ENCODE measurements at places on chromosomes 7 and 10.

GRCh38 chr10:122145113-122145512 lies 126.0 kb upstream of the BTBD16 start:
- DNase-seq = no peak

- DNase-seq = no peak
Observed at GRCh38 chr10:50604049-50604640, 19.6 kb downstream of the SGMS1 start.

GRCh38 chr7:157863906-157864810 lies 527.4 kb downstream of the DNAJB6 start:
- DNase-seq = no peak

GRCh38 chr10:121409466-121410104 lies 188.7 kb downstream of the FGFR2 start:
- no peak for DNase-seq

DNA sequence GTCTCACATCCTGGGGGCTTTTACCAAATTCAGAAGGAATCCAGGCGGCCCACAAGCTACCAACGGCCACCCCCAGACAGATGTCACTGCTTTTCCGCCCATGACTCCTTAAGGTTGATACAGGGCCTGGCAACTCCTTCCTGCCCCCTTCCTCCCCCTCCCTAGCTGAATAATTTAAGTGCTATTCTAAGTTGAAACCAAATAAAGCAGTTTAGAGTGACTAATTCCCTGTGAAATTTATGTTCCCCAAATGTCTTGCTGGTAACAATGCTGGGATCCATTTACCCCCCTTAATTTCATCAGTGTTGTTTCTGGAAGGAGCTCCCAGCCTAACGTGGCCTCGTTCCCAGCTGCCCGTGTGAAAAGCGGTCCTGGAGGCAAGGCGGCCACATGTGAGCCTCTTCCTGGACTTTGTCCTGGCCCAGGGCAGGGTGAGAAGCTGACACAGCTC lies 109.6 kb downstream of the TMEM130 start:
- peak; percentile 55 for DNase-seq

- DNase-seq = peak; percentile 75
Observed at GRCh38 chr10:68471586-68472408, at the start of gene DNA2. Gene DNA2 (minus strand): TSS chr10:68471973. CDS start chr10:68471864, 109 bp downstream.

GRCh38 chr7:155496267-155497005 lies 38.5 kb downstream of the EN2 start:
- no peak for DNase-seq

- no peak for DNase-seq
Observed at GRCh38 chr7:98315318-98315993, 34.0 kb downstream of the BRI3 start.

DNA sequence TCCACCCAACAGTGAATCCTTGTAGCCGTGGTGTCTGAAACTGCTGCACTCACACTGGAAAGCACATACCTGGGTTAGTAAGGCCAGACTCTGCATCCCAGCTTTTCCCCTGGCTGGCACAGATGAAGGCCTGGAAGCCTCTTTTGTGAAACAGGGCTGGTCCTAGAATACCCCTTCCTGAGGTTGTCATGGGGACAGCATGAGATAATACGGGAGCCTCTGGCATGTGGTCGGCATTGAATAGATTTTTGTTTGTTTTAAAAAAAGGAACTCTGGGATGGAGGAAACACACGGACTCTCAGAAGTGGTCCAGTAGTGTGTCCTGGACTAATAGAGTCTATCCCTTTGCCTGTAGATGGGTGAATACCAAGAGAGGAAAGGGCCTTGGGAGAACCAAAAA lies 129.7 kb downstream of the TMEM178B start:
- DNase-seq = no peak

- DNase-seq = no peak
Observed at GRCh38 chr7:24896031-24896501, 83.9 kb downstream of the OSBPL3 start.

DNA sequence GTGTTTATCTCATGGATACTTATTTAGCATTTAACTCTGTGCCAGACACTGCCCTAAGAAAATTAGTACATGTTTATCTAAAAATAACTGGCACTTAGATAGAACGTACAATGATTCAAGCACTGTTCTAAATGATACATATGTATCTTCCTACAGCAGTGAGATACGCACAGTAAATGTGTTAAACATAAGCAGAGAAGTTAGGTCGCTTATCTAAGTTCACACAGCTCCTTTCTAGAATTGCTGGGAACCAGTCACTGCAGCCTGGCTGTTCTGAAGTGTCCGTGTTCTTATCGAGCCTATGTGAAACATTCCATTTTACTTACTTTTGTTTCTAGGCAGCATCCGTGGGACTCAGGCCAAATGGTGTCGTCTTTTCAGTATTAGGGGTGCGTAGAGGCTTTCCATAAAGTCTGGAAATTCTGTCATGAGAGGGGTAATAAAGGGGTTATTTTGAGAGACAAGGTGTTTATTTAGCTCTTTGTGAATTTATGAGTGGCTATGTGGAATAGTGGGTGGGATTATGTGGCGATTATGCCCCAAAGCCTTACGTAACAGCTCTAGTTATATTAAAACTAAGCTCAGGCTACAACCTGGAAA lies 186.9 kb downstream of the SND1 start:
- DNase-seq = no peak

- DNase-seq = no peak
Observed at GRCh38 chr10:100728928-100729861, 16.2 kb upstream of the PAX2 start.

DNA sequence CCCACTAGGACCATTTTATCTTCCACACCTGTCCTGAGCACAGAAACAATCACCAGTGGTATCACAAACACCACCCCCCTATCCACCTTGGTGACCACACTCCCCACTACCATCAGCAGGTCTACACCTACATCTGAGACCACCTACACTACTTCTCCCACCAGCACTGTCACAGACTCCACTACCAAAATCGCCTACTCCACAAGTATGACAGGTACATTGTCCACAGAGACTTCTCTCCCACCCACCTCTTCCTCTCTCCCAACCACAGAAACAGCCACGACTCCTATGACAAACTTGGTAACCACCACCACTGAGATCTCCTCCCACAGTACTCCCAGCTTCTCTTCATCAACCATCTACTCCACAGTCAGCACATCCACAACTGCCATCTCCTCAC lies 3.3 kb downstream of the MUC3A start:
- no peak for DNase-seq

- DNase-seq = peak; percentile 13
Observed at GRCh38 chr7:106657085-106657991, 3.6 kb downstream of the CCDC71L start.

- no peak for DNase-seq
Observed at GRCh38 chr10:5545011-5545410, 20.2 kb downstream of the CALML3 start.

DNA sequence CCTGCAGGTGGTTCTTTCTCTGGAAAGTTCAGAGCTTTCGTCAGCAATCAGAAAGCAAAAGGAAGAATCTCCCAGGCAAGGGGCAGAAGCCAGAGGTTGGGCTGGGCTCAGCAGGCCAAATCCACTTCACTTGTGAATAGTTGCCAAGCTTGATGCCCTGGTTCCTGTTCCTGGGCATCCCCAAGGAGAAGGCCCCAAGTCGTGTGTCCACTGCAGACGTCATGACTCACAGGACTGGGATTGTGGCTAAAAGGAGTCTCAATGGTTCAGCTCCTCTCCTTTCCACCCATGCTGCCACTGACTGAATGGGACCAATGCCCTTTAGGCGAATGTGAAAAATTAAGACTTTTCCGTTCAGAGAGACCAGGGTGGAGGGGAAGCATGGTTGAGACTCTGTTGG lies 38.6 kb upstream of the TRIM8 start:
- DNase-seq = no peak

DNA sequence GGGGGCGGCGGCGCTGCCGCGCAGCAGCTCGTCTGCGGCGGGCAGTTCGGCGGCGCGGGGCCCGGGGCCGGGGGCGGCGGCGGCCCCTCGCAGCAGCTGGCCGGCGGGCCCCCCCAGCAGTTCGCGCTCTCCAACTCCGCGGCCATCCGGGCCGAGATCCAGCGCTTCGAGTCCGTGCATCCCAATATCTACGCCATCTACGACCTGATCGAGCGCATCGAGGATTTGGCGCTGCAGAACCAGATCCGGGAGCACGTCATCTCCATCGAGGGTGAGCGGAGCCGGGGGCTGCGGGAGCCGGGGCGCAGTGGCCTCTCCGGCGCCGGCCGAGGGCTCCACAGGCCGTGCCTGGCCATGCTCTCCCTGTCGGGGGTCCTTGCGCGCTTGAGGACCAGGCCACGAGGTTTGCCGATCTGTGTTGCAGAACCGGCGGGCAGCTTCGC lies 548 bp downstream of the AGAP3 start:
- DNase-seq = peak; percentile 38

GRCh38 chr7:50396856-50397255 lies 53.3 kb downstream of the FIGNL1 start:
- DNase-seq = no peak

DNA sequence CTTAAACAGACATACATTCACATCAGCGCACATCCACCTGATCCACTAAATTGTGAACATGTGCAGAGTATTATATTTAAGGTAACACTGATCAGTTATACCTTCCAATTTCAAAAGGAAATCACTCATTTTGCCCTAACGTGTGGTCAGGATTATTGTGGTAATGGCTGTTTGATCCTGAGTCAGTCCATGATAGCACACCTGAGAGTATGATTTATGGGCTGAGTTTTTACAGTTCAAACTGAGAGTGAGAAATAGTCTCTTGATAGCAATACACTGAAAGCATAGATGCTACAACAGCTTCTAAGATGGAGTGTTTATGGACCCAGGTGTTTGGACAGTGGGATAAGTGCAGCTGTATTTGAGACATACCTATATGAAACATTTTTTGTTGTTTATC lies 96.7 kb downstream of the KIF20B start:
- DNase-seq = no peak

DNA sequence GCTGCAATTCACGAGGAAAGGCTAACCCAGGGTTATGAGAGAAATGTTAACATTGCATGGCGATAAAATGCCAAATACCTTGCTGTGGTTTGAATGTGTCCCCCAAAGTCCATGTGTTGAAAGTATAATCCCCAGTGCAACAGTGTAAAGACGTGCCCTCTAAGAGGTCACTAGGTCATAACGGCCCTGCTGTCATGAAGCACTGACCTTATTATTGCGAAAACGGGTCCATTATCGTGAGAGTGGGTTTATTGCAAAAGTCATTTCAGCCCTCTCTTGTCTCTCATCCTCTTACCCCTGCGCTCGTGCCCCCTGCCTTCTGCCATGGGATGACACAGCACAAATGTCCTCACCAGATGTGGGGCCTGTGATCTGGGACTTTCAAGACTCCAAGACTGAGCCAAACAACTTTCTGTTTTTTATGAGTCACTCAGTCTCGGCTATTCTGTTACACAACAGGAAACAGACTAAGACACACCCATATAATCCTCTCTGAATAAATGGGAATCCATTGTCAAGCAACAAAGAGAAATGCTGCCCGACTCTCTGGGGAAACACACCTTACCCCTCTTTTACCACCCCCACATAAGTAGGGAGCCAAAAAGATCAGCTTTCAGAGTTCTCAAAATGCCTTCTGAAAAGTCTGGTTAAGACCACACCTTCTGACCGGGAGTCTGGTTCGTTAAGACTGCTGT lies 73.1 kb upstream of the UCN3 start:
- peak; percentile 73 for DNase-seq

- no peak for DNase-seq
Observed at GRCh38 chr7:38746438-38746837, 115.3 kb upstream of the AMPH start.

DNA sequence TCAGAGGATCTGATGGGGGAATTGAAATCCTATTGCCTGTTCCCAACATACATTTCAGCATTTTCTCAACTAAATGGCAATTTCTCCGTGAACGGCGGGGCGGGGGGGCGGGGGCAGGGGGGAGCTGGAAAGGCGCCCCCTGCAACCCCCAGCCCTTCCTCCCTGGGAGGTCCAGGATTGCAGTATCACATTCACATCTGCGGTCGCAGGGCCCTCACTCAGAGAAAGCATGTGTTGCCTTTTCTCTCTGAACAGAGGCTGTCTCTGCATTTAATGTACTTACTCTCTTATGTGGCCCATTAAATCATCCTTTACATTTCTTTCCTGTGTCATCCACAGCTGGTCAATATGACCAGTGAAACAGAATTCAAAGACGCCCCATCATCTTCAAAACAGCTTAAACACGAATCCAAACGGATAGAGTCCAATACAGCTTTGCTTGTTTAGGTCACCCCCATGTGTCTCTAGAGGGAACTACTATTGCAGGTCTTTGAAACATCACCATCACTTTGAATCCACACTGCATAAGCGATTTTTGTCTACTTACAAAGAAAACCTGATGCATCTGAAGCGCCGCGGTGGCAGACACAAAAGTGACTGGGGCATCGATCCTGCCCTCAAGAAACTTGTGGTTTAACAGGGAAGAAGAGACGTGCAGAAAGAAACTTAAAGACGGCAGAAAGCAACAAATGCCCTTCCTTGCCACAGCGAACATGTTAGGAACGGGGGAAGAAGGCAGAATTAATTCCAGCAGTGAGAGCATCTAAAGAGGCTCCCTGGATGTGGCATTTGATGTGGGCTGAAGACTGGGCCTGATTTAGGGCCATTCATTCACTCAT lies 17.0 kb upstream of the ECHDC3 start:
- peak; percentile 72 for DNase-seq

GRCh38 chr10:76311752-76312636 lies 880.6 kb downstream of the LRMDA start:
- no peak for DNase-seq

DNA sequence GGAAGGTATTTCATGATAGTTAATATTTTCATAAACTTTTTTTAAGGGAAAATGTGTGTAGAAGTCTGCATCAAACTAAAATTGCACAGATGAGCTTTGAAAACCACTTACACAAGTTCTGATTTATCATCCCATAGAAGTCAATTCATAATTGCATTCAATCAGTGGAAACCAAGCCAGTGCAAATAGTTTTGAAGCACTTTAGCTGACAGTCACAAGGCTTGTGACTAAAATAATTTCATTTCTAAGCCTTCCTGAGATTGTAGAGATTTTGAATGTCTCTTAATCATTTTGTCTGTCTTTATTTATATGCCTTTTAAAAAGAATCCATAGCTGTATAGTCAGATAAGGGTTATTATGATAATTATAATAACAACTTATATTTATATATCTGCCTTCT lies 41.4 kb downstream of the EXOC4 start:
- DNase-seq = no peak

GRCh38 chr7:131338173-131338572 lies 10.5 kb downstream of the MKLN1 start:
- no peak for DNase-seq

DNA sequence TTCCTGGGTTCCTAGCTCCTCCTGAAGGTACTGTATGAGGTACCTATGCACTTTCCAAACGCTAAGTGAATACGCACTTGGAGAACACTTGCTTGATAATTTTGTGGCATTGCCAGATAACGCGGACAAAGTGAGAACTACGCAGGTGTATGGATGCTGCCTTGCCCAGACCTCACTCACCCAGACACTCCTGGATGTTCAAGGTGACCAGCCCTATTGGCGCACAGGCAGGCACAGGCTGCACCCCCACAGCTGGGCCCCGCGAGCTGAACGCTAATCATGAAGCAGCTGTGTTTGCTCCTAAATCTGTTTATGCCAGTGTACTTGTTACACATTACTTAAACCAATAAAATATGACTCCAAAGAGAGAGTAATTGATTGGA lies 27.3 kb downstream of the DIP2C start:
- DNase-seq = no peak

GRCh38 chr10:18005781-18006456 lies 54.2 kb downstream of the SLC39A12 start:
- peak; percentile 35 for DNase-seq

All from myocyte (in vitro differentiated cells).